DMS79 treated with DMSO at 0.1 percent for 48 hours (cell line): ENCODE measurements at places on chromosomes 16 and 17.
A peak's percentile ranks its signal among the peaks of the same experiment; 100 is the strongest.

DNA sequence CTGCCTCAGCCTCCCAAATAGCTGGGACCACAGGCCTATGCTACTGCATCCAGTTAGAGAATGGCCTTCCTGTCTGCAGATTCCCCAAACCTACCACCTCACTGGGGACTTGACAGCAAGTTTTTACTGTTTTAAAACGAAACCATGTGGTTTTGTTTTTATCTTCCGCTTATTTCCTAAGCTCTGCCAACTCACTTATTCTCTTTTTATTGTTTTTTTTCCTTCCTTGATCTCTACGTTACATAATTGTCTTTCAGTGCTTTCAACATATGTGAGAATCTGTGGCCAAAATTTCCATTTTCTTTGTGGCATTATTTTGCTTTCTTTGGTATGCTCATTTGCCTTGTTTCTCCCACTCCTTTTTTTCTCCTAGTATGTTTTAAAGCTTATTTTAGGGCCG, 14.6 kb upstream of the SLC38A7 start:
- no peak for DNase-seq

GRCh38 chr17:82985973-82986372, 93.4 kb upstream of the METRNL start:
- peak; percentile 27 for DNase-seq

- no peak for DNase-seq
Observed at GRCh38 chr16:88472069-88472468, 19.0 kb downstream of the ZFPM1 start.

- no peak for DNase-seq
Observed at GRCh38 chr16:83310816-83311215, 497.0 kb upstream of the HSBP1 start.

DNA sequence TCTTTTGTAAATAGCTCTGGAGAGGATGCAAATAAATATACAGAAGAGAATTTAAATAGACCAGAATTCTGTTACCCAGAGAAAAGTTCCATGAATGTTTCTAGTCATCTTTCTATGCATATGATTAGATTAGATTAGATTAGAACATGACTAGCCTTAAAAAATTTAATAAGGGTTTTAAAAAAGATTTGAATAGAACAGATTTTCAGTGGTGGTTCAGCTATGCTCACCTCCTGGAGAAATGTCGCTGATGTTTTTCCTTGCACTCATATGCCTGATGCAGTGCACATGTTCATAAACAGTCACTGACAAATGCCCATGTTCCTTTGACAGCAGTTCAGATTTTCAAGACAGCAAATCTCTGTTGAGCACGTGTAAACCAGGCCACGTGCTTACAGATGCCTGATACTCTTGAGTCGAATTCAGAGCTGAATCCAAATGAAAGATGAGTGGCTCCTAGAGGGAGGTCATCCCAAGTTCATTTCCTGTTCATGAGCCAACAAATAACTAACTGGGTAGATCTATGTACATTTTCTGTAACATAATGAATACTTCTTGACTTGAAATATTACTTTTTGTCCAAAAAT, 19.9 kb upstream of the RAB11FIP4 start:
- no peak for DNase-seq

DNA sequence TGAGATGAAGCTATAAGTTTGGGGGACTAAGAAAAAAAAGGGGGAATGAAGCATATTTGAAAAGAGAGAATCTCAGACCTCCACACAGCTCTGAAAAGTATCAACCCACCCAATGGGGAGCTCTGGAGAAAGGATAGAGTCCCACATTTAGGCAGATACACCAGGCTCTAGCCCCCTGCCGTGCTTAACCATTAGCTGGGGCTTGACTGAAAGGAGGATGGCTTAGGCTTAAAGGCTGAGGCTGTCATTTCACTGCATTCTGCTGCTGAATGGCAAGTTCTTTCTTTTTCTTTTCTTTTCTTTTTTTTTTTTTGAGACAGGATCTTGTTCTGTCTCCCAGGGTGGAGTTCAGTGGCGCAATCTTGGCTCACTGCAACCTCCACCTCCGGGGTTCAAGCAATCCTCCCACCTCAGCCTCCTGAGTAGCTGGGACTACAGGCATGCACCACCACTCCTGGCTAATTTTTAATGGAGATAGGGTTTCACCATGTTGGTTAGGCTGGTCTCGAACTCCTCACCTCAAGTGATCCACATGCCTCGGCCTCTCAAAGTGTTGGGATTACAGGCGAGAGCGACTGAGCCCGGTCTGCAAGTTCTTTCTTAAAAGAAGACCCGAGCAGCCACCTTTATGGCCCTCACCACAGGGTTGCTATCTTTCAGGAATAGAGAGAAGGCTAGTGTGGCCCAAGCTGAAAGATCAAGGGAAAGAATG, 9.0 kb upstream of the MMP2 start:
- DNase-seq = no peak
